ENCODE measurements at places on chromosomes 5 and 9.

- no peak for DNase-seq
These were observed 465.5 kb downstream of the DNAH5 start for GRCh38 chr5:13478831-13479465.

- DNase-seq = no peak
These were observed 727.9 kb upstream of the PTPRD start for GRCh38 chr9:11340654-11341053.

- DNase-seq = no peak
These were observed 175.2 kb downstream of the ZSWIM6 start for GRCh38 chr5:61507232-61507631.

- no peak for DNase-seq
These were observed 59.4 kb upstream of the DNAH5 start for GRCh38 chr5:14003936-14004335.

GRCh38 chr9:80049096-80049782, 477.5 kb downstream of the TLE4 start:
- DNase-seq = no peak

DNA sequence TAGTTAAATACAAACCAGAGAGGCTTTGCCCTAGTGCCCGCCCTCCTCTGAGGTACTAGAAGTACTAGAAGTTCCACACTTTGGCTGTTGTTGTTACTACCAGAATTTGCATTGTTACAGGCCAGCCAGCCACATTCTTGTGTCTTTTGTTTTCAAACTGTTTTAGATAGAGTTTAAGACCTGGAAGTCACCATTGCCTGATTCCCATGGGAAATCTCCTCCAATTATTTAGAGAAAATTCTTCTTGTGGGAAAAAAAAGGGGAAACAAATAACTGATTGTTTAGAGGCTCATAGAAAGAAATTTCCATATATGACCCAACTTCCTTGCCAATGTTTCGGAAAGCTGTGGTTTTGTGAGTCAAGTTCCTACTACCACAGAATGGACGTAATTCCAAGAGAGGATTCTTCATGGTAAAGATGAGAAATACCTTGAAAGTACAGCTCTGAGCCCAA, 252.2 kb downstream of the GOLPH3 start:
- DNase-seq = no peak

DNA sequence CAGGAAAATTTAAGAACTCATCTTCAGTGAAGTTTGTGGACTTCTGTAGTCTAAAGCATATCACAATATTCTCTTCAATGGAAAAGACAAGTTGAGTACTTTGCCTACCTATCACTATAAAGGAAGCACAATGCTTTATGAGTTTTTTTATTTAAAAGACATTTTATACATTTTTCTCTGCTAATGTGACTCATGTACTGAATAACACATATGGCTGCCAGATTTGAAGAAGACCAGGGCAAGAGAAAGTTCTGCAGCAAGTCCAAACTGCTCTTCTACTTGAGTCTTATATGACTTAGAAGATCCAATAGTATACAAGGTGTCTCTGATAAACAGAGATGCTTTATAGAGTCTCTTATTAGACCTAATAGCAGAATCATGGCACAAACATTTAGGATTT, 978.4 kb downstream of the TLE4 start:
- no peak for DNase-seq

- no peak for DNase-seq
These were observed 47.7 kb downstream of the MAPKAP1 start for GRCh38 chr9:125659201-125659840.

GRCh38 chr9:71268871-71269635, 147.6 kb upstream of the TRPM3 start:
- DNase-seq = no peak

DNA sequence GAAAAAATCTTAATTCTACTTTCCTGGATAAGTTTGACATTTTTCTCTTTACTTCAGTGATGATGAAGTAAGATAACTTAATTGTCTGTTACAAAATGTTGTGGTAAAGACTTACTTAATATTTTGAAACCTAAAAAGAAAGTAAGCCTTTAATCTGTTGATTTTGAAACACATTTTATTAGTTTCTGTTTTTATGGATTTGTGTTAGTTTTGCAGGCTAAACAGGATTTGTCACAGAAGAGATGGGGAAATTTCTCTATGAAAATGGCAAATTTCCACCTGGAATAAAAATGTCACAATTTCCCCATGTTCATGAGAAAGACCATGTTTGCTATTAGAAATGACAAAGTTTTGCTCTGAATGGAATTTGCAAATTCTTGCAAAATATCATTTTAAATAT, 237.1 kb downstream of the RFX3 start:
- no peak for DNase-seq

GRCh38 chr9:92711844-92712243, 41.9 kb upstream of the IPPK start:
- DNase-seq = no peak

- no peak for DNase-seq
These were observed 116.1 kb upstream of the TAF11L2 start for GRCh38 chr5:17381932-17382331.

DNA sequence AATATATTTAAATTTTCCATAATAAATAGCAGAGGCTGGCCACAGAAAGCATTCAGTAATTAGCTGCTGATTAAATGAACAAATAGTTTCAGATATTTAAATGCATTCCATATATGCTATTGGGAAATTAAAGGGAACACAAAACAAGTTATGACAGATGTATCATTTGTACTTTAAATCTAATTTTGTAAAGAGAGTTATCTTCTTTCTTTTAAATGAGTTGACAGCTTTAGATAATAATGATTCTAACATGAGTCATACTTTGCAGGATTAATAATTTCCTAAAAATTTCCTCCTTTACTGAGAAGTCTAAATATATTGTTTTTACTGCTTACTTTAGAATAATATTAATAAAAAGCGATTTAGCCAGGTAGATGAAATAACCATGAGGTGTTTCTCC, 320.1 kb downstream of the ADAMTS6 start:
- DNase-seq = no peak

- DNase-seq = no peak
These were observed 174.3 kb downstream of the TAF11L14 start for GRCh38 chr5:17808566-17808965.

DNA sequence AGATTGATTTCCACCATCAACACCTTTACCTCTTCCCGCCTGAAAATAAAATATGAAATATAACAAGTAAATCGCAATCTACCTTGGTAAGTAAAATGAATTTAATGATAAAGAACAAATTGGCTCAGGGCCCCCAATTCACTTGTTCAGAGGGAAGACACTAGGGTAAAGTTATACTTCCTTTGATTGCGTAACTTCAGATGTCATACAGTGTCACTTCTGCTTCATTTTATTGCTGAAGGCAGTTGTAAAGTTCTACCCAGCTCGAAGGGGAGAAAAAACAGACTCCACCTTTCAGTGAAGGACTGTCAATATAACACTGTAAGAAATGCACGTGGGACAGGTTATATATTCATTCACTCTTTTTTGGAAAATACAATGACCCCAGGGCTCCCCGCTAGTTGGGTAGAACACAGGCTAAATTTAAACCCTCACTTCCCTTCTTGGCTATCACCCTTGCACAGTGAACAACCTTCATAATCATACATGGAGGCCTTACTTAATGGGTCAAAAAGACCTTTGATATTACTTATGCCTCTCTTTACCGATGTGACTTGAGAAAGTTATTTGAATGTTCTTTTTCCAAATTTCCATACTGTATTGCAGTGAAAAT, 848.8 kb downstream of the MAT2B start:
- no peak for DNase-seq

DNA sequence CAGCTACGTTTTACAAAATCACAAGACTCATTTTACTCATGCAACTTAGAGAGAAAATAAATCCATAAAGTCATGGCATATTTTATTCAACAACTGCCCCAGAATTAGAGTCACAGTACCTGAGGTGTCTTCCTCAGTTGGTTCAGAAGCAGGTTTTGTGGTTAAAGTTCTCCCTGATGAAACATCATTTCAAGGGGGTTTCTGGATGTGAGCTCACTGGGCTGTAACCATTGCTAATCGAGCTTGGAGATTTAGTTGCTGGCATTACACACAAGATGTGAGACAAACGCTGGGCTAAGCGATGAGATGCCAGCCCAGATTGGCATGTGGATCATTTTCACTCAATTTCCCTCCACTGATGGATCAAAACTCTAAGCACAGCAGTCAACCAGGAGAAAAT, 131.3 kb downstream of the PRELID2 start:
- DNase-seq = no peak

DNA sequence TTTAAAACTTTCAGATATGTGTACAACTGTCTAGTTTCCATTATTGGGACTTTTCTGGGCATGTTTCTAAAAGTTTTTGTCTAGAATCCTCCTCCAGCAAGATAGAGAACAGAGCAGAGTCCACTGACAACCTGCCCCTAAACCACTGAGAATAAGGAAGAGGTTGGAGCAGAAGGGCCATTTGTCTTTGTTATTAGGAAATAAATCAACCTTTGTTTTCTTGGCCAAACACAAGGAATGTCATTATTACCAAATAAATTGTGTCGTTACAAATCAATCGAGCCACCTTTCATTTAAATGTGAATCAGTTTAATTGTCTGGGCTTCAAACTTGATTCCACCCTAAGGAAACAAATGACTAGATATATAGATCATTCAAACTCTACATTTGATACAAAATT, 81.4 kb downstream of the GAS1 start:
- no peak for DNase-seq

GRCh38 chr9:83445703-83446265, 92.4 kb downstream of the FRMD3 start:
- no peak for DNase-seq

DNA sequence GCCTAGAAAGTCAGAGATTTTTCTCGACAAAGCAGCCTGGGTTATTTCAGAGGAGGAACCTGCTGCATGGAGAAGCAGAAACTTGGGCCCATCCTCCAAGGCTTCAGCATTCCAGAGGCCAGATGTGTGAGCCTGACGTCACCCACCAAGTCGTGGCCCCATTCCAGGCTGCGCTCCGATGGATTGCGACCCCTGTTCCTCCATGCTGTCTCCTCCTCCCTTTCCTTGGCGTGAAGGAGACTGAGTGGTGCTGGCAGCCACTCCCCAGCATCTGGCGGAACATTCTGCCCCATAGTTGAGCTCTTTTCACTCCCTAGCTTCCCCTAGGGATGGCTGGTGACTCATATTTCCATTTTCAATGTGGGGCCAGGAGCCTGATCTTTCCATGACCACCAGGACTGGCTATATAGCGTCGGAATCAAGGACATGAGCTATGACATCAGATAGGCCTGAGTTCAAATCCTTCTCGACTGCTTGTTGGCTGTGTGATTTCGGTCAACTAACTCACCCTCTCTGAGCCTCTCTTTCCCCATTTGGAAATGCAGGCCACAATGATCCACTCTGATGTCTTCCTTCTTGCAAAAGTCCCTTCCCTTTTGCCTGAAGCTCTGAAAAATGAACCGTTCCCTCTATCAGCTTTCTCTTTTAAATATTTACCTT, 24.5 kb upstream of the DUSP1 start:
- no peak for DNase-seq

- DNase-seq = no peak
These were observed 2.2 kb upstream of the CEP120 start for GRCh38 chr5:123425431-123425830.

- DNase-seq = no peak
These were observed 67.2 kb upstream of the TSLP start for GRCh38 chr5:111004291-111004690.

GRCh38 chr9:113446323-113446740, 17.2 kb upstream of the RGS3 start:
- peak; percentile 10 for DNase-seq

- DNase-seq = no peak
These were observed 104.9 kb upstream of the PTPN3 start for GRCh38 chr9:109602987-109603386.

DNA sequence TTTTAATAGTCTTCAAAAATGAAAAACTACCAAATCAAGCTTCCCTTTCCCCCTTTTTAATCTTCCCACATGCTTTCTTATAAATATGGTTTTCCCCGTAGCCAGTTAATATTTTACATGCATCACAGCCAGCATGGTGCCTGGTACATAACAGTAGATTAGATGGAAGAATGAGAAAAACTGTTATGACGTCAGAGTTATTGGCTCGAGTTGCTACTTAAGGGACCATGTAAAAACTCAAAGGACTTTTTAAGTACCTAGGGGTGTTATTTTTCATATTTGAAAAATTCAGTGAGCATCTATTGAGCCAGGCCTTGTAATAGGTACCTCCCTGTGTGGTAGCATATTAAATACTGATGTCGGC, 176.4 kb downstream of the SMARCA2 start:
- no peak for DNase-seq

DNA sequence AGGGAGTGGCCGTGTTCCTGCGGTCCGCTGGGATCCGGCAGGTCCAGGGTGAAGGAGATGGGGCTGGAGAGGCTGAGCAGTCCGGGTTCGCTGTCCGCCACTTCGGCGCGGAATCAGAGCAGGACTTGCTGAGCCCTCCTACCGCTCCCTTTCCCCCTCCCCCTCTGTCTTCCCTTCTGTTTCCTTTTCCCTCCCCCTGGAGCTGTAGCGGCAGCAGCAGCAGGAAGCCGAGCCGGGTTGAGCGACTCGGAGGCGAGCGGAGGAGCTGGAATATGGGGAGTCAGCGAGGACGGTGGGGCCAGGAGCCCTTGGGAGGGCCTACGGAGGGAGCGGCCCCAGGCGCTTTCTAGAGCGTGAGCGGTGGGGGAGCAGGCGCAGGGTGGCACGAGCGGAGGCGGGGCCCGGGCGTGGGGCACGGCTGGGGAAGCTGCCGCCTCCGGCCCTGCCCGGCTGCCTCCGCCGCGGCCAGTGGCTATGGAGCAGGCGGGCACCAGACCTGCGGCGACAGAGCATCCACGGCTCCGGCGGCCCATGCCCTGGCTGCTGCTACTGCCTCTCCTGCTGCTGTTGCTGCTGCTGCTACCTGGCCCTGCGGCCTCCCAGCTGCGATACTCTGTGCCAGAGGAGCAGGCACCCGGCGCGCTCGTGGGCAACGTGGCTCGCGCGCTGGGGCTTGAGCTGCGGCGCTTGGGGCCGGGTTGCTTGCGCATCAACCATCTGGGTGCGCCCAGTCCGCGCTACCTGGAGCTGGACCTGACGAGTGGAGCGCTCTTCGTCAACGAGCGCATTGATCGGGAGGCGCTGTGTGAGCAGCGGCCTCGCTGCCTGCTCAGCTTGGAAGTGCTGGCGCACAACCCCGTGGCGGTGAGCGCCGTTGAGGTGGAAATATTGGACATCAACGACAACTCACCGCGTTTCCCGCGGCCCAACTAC, at the start of gene PCDHAC2:
Gene PCDHAC2, plus strand, starts transcription at position 184 of the 933 bp plus-strand sequence. Its CDS starts 291 bp downstream, at position 475.
- DNase-seq = no peak

- no peak for DNase-seq
These were observed 30.7 kb downstream of the AOPEP start for GRCh38 chr9:94757158-94757557.
